ENCODE measurements at places on chromosomes 4 and X.
A peak's percentile ranks its signal among the peaks of the same experiment; 100 is the strongest.

GRCh38 chrX:110116066-110116980 lies 113.4 kb downstream of the TMEM164 start:
- no peak for DNase-seq

DNA sequence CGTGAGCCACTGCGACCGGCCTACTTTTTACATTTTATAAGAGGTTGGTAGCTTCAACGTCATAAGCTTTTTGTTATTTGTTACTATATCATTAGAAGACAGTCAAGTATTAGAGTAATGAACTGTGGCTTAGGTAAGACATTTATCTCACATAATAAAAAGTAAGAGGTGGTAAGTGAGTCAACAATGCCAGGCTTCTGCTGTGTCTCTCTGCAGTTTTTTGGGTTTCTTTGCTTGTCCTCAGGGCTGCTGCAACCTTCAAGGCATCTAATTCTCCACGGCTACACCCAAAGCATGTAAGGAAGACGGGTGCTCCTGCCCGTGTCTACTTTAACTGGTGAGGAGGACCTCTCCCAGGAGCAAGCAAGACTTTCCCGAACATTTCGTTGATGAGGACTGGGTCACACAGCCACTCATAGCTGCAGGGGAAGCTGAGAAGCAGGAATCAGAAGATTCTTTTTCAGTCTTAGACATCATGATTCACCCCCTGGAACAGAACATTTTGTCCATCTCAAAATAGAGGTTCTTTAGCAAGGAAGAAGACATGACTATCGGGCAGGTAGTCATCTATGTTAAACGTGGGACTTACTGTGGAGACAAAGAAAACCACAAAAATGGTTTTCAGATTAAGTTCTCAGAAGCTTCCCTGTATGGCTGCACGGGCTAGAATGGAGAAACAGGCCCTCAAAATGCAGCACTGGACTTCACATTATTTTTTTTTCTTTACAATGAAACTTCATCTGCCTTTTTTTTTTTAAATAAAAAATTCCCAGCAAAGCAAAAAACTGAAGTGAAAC lies 13.0 kb upstream of the RHOH start:
- peak; percentile 61 for DNase-seq

DNA sequence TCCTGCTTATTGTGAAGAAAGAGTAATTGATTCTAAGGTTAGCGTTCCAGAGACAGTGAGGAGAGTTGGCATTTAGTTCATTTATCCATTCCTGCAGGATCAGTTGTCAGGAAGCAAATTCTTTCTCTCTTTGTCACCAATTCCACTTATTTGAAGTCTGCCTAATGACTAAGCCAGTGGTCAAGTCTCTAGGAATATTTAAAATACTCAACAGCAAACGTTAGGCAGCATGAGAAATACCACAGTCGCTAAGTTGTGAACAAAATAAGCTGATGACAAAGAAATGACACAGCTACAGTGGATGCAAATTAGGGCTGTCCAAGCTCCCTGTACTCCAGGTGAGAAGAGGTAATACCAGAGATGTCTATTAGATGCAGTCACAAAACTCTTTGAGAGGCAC lies 6.6 kb upstream of the MAGEB17 start:
- DNase-seq, result no peak

- no peak for DNase-seq
These were observed 3.8 kb upstream of the RADX start for GRCh38 chrX:106608016-106608415.

DNA sequence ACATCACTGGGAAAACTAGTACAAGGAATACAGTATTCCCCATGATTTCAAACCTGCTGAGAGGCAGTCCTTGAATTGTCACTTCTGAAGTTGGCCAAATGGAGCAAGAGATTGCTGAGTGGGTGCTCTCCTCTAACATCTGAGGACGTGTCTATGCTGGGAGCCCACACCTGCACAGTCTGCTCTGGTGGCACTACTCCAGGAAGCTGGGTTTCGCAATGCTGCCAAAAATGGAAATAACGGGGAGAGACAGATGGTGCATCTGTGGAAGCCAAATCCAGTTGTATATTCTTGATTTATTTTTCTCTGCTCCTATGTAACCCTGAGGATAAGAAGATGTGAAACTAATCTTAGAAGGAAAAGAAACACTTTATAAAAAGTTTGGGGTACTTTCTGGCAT lies 240.1 kb upstream of the CTSO start:
- no peak for DNase-seq

DNA sequence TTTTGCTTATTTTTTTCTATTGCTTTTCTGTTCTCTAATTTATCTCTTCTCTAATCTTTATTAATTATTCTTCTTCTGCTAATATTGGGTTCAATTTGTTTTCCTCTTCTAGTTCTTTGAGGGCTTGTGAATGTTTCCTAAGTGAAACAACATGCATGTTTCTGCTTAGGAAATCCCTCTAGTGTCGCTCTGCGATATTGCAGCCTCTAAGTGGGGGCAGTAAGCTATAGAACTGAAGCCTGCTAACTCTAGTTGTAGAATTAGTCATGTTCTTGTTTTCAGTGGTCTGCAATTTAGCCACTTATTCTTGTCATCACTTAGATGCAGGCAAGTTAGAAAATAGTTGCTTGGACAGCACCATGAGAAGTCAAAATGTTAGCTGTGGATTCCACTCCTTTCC lies 222.6 kb downstream of the SPIN4 start:
- peak; percentile 44 for DNase-seq

DNA sequence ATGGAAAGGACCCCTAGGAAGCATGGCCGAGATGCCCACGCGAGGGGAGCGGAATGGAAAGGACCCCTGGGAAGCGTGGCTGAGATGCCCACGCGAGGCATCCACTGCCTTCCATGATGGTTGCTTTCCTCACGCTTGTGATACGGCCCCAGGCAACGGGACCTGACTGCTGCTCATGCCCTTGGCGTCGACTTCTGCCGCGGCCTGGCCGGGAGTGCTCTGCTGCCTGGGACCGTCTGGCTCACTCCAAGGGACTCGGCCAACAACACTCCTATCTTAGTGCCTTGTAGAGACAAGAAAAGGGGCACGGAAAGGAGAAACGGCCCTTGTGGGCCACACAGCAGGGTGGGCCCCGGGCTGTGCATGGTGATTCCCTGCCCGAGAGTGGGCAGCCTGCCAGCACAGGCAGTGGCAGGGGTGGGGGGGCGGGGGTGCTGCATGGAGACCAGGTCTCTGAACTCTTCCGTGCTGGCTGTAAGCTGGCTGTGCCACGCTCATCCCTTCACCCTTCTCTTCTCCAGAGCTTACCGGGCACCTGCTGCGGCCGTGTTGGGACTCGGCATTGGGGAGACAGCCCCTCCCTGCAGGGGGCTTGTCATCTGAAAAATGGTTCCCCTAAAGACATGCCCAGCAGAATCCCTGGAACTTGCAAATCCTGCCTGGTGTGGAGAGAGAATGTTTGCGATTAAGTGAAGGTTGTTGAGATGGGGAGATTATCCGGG lies 38.6 kb upstream of the HMX1 start:
- DNase-seq, result no peak

GRCh38 chr4:87116231-87116630 lies 104.2 kb downstream of the KLHL8 start:
- no peak for DNase-seq

DNA sequence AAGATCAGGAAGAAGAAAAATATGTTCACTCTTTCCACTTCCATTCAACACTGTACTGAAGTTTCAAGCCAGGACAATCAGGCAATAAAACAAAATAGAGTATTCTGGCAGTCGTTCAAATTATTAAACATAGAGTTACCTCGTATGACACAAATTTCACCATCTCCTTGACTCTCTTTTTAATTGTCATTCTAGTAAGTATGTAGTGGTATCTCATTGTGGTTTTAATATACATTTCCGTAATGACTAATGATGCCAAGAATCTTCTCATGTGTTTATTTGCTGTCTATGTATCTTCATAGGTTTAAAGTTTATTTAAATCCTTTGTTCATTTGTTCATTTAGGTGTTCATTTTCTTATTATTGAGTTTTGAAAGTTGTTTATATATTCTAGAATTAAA lies 352.2 kb downstream of the IDS start:
- DNase-seq, result no peak

GRCh38 chrX:139049465-139049864 lies 337.9 kb upstream of the FGF13 start:
- no peak for DNase-seq

DNA sequence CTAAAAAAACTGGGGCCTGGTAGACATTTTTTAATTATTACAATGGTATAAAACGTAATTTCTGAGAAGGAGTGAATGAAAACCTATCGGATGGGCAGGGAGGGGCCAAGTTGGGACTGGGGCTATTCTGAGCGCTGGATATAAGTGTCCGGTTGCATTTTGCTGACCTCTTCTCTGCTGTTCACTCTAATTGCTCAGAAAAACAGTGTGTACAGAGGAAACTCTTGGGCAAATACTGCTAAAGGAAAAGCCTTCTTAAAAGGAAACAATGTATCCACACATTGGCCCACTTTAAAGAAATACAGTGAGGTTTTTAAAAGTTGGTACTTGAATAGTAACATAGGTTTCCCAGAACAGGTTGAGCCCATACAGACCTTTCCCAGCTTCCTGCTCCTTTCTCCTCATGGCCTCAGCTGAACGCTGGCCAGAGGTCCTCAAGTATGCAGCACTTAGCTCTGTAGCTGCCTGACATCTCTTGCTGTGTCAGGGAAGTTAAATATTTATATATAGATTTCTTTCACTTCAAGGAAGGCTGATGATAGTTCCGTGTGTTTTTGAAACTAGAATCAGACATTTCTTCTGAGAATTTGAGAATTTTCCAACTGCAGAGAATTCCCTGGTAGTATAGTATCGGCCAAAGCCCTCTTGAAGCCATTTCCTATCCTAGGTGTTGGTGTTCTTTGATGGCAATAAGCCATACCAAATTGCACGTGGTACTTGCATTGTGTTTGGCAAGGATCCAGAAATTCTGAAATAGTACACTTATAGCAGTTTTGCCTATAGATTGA lies 97.1 kb upstream of the SLC4A4 start:
- DNase-seq, result no peak

GRCh38 chr4:171636606-171637005 lies 176.6 kb upstream of the GALNTL6 start:
- DNase-seq, result no peak
